ENCODE measurements at places on chromosomes 12 and 14.

- DNase-seq, result no peak
Observed at GRCh38 chr12:5522432-5523335, 90.8 kb downstream of the NTF3 start.

DNA sequence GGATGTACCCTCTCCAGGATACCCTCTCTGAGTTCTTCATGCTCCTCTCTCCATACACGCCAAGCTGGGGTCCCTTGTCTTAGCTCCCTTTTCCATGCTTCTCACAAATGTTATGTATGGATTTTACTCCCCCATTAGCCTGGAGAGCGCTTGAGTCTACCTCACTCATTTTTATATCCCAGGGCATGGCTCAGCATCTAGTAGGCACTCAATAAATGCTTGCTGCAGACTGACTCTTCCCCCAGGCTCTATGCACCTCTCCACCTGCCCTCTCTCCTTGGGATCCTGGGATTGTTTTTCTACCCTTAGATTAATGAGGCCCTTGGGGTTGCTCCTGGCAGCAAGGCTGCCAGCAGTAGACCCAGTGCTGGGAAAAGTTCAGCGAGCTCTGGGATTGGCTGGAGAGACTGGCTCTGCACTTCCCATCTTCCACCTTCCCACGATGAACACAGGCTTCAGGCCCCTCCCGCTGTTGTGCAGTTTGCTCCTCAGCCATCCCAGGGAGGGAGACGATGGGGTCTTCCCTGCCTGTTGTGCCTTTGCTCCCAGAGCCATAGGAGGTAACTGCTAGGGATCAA is 2.2 kb downstream of the NRIP2 start:
- DNase-seq, result no peak

GRCh38 chr14:79502751-79503148 is 708.6 kb downstream of the DIO2 start:
- DNase-seq, result no peak

GRCh38 chr12:127214186-127214585 is 1052.8 kb upstream of the TMEM132C start:
- DNase-seq, result no peak

DNA sequence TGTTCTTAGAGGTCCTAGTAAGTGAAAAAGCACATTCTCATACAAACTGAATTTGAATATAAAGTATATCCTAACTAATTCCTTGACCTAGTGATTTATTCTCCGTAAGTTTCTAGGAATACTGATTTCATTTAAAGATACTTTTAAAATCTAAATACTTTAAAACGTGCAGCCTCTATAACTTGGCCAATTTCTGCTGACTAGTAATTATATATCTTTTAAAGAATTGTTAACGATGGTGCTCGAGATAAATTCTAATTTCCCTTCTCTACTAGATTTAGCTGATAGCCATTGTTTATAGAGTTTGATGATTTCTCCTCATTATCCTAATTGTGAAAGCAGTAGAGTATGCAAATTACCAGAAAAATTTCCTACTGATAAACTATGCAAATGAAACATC is 257.9 kb downstream of the ADAMTS20 start:
- DNase-seq, result no peak

DNA sequence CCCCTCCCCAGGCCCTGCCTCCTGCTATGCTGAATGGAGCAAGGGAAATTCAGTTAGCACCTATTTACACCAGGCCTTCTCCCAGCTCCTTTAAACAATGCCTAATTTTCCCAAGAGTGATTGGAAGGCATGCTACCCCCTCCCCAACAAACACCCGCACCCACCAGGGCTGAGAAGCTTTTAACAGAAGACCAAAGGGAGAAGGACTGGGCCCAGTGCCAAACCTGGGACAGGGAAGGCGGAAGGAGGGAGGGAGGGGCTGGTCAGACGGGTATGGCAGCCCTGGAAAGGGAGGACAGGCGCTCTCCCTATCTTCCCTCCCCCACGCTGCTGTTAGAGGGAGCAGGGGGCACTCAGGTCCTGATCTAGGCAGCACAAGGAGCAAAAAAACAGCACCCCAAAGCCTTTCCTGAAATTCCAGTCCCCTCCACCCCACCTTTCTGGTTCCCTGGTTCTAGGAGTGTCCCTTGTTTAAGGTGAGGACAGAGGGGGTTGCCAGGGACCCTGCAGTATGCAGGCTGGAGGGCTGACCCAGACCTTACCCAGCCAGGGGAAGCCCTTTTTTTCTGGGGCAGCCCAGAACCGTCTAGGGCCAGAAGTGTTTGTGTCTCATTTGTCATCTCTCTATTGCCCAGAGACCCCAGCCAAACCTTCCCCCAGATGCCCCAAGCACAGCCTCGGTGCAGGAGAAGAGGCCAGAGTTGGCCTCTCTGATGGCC is 2.4 kb upstream of the KRT8 start:
- DNase-seq, result peak; percentile 29

DNA sequence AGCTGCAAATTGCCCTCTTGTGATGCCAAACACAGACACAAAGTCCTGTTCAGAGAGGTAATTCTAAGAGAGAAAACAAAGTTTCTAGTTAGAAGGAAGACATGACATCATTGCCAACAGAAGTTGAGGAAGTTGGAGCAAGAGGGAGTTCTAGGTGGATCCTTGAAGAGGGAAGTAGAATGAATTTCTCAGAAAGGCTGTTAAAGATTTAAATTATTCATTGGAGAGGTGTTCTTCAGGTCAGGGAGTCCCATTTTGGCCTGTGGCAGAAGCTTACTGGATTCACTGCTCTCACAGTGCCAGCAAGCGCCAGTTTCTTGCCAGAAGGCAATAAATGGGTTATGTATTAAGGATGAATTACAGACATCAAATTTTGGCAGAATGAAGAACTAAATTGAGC is 15.3 kb downstream of the TSFM start:
- DNase-seq, result no peak

GRCh38 chr12:47361389-47362021 is 281.7 kb upstream of the AMIGO2 start:
- DNase-seq, result peak; percentile 7

DNA sequence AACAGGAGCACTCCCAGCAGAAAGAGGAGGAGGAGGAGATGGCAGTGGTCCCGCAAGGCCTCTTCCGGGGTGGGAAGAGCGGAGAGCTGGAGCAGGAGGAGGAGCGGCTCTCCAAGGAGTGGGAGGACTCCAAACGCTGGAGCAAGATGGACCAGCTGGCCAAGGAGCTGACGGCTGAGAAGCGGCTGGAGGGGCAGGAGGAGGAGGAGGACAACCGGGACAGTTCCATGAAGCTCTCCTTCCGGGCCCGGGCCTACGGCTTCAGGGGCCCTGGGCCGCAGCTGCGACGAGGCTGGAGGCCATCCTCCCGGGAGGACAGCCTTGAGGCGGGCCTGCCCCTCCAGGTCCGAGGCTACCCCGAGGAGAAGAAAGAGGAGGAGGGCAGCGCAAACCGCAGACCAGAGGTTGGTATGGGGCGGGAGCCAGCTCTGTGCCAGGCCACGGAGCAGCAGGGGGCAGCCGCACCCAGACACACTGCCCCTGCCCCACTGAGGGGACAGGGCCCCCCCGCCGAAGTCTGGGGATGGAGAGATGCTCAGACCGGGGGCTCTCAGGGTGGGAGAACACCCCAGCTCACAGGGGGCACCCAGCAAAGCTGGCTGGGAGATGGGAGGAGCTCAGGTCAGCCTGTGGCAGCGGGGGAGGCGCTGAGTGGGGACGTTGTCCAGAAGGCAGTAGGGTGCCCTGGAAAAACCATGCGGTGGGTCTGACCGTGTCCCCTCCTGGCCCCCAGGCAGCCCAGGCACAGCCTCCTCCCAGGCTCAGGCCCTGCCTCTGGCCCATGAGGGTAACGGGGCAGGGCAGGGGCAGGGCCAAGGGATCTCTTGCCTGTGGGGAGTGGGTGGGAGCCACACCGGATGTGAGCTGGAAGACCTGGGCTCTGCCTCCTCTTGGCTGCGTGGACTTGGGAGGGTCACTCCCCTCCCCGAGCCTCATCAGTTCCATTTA is 9.8 kb downstream of the CHGA start:
- no peak for DNase-seq

- DNase-seq, result no peak
Observed at GRCh38 chr14:28703482-28703881, 63.1 kb upstream of the FOXG1 start.

DNA sequence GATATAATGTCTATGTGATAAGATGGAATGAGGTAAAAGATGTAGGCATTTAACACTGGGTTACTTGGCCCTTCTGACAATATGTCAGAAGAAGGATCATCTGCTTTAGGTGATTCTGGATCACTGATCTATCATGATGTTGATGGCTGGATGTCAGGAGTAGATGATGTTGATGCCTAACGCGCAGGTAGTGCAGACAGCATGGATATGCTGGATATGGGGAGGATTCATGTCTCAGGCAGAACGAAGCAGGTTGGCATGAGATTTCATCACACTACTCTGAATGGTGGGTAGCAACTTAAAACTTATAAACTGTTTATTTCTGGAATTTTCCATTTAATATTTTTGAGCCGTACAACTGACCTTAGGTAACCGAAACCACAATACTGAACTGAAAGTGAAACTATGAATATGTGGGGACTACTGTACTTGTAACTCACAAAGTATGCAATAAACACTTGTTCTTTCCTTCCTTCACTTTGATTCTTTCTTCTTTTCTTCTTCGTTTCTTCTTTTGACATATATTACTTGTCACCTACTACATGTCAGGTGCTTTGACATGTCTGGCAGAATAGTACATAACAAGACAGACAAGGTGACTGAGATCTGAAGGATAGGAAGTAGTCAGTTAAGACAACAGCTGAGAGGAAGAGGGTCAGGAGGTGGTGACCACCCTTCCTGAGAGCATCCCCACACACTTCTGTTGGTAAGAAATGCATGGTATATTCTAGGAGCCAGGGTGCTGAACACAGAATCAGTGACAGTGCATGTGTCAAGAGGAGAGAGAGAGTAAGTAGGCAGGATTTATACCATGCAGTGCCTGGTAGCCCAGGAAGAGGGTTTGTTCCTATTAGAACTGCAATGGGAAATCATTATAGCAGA is 238.8 kb downstream of the PPFIA2 start:
- no peak for DNase-seq

- DNase-seq, result peak; percentile 53
Observed at GRCh38 chr12:108801736-108802100, 55.7 kb downstream of the SSH1 start.

GRCh38 chr12:117968826-117969659 is at the start of gene KSR2:
KSR2 (minus strand) TSS chr12:117968990; CDS start chr12:117968255, 735 bp downstream.
- peak; percentile 56 for DNase-seq

DNA sequence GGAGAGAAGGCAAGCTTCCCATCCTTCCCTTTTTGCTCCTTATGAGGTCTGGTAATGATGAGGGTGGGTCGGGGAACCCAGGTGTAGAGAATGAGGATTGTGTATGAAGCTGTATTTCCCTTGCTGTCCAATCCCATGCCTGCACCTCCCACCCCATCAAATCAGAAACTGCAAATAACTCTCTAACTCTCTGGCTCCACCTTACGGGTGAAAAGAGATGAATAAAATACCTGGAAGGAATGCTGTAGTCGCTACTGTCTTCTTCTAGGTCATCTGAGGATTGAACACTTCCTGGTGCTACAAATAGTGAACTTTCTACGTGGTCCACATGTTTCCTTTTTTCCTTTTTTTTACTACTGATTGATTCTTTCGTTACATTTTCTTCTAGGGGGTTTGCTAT is 38.9 kb upstream of the DICER1 start:
- no peak for DNase-seq

GRCh38 chr14:25516838-25517237 is 466.9 kb upstream of the STXBP6 start:
- no peak for DNase-seq

GRCh38 chr12:52415870-52416750 is 10.0 kb upstream of the KRT82 start:
- DNase-seq, result peak; percentile 87

GRCh38 chr14:58919217-58919616 is 269.2 kb upstream of the DAAM1 start:
- no peak for DNase-seq

DNA sequence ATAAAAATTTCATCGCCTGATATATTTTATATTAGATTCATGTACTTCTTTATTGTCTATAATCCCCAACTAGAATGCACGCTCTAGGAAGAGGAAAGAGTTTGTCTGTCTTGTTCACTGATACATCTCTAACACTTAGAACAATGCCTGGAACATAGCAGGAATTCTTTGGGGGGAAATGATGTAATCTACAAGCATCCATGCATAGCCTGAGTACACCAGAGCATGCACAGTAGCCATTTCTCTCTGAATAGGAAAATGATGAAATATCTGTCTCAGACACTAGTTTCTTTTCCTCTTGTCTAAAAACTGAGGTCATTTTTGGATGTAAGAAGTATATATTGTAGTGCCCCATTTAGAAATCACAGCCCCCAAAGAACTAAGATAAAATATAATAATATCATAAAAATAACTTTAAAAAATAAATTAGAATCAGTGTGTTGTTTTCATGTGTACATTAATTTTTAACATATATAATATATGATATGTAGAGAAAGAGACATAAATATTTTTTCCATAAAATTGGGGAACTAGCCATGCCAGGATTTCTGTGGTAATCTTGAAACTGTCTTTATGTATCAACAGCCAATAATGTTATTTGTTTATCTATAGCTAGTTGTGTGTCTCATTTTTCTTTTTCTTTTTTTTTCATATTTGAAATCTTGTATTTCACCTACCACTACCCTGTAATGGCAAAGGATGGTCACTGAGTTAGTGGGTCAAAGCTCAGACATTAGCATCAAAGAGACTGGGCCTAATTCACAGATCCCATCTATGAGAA is 155.6 kb upstream of the TMCC3 start:
- DNase-seq, result peak; percentile 67

DNA sequence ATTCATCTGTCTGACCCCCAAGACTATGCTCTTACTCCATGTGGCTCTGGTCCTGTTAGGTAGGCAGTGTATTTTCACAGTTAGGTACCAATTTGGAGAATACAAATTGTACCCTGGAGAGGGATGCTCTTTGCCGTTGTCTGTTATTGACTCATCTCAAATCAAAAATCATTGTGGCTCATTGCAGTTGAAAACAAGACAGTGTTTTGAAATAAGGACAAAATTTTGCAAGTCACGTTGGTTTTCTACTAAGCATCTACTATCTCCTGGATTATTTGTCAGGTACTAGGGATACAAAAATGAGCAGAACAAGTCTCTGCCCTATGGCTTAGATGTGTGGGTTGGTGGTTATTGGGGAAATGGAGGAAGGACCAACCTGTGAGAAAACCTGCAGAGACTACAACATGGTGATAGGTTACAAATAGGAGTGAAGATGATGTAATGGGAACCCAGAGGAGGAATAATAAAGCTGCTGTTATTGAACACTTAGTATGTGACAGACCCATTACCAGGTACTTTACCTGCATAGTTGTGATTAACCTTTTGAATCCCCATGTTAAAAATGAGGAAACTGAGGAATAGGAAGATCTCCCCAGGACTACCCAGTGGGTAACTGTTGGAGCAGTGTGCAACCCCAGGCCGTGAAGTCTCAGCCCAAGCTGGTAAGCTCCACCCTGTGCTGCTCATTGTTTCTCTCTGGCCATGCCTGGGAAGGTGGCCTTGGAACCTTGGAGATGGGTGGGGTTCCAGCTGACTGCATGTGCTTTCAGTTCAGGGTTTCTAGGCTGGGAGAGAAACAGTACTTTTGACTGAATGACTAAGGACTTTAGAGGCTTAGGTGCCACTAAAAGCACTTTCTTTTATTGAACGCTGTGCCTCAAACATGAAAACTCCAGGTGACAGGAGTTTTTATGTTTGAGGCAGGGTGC is 72.9 kb upstream of the SRSF5 start:
- DNase-seq, result no peak

GRCh38 chr12:82872088-82872487 is 185.4 kb downstream of the TMTC2 start:
- DNase-seq, result no peak

GRCh38 chr12:123267991-123268843 is 3.4 kb downstream of the CDK2AP1 start:
- no peak for DNase-seq

- no peak for DNase-seq
Observed at GRCh38 chr12:30756074-30756473, 1.3 kb upstream of the CAPRIN2 start.
